NCI-H187 (cell line): ENCODE measurements at places on chromosomes 12 and 14.
A peak's percentile ranks its signal among the peaks of the same experiment; 100 is the strongest.

DNA sequence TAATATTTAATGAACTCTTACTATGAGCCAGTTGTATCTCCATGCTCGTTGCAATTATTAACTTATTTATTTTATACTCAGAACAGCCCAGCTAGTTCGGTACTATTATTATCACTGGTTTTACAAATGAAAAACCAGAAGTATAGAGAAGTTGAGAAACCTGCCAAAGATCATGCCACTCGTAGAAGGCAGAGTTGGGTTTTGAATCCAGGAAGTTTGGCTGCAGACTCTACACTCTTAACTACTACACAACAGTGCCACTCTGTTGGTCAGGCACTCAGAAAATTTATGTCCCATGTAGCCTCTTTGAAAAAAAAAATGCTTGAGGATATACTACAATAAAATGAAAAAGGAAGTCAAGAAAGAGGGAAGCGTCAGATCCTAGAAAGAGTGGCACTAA is 71.5 kb upstream of the ARID2 start:
- no peak for DNase-seq

GRCh38 chr12:46402451-46402850 is 29.9 kb upstream of the SLC38A2 start:
- DNase-seq, result no peak

GRCh38 chr14:51400139-51400538 is 160.1 kb downstream of the TMX1 start:
- DNase-seq, result no peak

- DNase-seq, result no peak
Observed at GRCh38 chr14:62429683-62430082, 615.6 kb downstream of the KCNH5 start.

DNA sequence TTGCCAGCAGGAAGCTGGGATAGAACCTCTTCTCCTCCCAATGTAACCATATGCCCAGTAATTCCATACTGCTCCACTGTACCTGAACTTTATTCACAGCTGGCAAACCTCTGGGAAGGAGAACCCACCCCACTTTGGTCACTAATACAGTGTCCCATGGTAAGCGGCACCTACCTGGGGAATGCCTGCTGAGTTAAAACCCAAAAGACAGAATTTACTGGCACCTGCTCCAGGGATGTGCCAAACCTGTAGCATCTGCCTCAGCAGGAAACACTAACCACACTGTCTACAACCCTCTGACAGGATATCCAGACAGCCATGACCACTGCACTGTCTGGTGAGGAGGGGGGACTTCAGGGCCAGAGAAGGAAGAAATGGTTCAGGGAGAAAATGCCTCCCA is 26.6 kb downstream of the DDX24 start:
- DNase-seq, result no peak

DNA sequence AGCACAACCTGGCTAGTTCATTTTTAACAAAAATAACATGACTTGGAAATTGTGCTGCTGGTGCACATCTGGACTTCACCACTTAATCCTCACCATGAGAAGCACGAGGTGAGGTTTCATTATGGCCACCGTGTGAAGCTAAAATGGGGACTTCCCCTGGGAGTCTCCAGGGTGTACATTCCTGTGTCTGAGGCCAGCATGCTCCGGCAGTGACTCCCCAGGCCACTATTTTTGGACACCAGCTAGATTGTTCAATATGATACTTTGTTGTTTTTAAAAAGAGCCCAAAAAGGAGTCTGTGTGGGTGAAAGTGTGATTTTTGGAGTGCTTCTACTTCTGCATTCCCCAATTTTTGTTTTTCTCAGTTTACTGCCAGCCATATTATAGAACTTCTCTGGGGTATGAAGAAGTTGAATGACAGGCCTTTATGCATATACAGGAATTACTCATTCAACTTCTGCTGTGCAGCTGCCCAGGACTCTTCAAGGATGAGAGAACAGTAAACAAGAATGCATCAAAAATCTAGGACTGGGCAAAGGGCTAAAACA is 16.9 kb upstream of the AICDA start:
- DNase-seq, result no peak

GRCh38 chr14:32597771-32598170 is 268.7 kb downstream of the AKAP6 start:
- DNase-seq, result no peak

- DNase-seq, result no peak
Observed at GRCh38 chr14:76697246-76697905, 63.9 kb upstream of the VASH1 start.

GRCh38 chr12:128649902-128650301 is 173.9 kb downstream of the SLC15A4 start:
- DNase-seq, result no peak

- no peak for DNase-seq
Observed at GRCh38 chr14:101500061-101500460, 61.2 kb upstream of the DIO3 start.

- peak; percentile 24 for DNase-seq
Observed at GRCh38 chr12:124286414-124286813, 8.5 kb upstream of the RFLNA start.

DNA sequence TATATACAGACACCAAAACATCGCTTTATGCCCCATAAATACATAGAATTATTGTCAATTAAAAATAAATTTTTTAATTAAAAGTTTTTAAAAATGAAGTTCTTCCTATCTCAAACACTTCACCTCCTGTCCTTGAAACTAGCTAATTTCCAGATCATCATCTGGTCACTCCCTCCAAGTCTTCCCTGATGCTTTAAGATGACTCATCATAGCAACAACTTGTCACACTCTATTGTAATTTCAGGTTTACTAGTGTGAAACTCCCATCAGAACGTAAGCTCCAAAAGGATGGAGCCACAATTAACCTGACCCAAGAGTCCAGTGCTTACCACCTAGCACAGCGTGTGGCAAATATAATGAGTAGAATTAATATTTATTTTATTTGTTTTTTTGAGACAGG is 16.3 kb downstream of the GXYLT1 start:
- DNase-seq, result no peak

DNA sequence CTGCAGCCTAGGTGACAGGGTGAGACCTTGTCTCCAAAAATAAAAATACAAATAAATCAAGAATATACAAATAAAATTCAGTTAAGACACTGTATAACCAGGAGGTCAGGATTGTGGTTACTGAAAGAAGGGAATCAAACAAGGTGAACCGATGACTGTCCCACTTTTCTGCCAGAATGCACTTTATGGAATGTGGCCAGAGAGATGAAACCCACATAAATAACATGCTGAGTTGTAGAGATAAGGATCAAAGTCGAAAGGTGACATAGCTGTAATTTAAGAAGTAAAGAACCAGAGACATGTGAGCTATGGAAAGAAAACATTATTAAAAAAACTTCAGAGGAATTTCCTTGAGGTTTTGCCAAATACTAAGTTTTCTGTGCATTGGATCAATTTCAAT is 1098.2 kb upstream of the USP15 start:
- no peak for DNase-seq

DNA sequence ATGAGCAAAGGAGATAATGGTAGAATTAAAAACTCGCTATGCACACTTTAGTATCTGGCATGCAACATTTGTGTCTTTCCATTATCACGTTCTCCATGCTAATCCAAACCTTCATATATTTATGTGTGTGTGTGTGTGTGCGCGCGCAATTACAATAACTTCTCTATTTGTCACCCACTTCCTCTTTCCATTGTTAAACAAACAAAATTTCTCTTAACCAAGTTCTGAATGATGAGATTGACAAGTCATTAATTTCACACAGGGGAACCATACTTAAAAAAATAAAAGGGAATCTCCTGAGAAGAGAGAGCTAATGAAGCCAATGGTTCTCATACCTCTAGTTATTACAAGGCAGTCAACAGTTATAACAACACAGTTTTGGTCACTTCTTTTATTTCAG is 575.9 kb upstream of the MDGA2 start:
- no peak for DNase-seq

GRCh38 chr14:96799489-96800054 is 2.4 kb downstream of the VRK1 start:
- no peak for DNase-seq

GRCh38 chr14:68664225-68664681 is 128.6 kb downstream of the ZFP36L1 start:
- no peak for DNase-seq
